Kasumi-1 (cell line): ENCODE measurements at places on chromosomes 4 and X.

- DNase-seq, result no peak
These were observed 171.9 kb upstream of the GALNT7 start for GRCh38 chr4:172996571-172997216.

DNA sequence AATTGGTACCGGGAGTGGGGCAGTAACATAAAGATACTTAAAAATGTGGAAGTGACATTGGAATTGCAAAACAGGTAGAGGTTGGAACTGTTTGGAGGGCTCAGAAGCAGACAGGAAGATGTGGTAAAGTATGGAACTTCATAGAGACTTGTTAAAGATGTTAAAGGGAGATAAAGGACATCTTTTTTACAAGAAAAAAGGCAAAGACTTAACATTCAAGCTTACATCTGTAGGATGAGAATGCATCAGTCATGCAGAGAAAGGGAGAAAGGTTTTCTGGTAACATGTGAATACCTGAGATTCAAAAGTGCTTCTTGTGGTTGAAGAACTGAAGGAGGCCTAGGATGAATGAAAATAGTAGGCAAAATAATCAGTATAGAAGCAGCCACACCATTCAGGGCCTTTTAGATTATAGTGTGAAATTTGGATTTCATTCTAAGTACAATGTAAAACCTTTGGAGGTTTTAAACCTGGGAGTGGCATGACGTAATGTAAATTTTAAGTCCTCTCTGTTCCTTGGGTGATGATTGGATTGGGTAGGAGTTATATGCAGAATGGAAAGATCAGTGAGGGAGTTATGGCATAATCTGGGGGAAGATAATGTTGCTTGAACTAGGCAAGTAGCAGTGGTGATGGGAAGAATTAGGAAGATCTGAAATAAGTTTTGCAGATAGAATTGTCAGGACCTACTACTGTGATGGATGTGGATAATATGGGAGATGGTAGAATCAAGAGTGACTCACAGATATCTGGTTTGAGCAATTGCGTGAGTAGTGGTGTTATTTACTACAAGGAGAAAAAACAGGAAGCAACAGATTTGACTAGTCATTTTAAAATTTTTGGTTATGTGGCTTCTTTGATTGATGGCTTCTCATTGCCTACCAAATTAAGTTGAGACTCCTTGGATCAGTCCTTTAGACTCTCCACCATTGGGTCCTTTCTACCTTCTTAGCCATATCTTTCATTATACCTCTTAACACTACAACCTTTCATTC lies 138.7 kb downstream of the VSIG4 start:
- DNase-seq, result no peak

- DNase-seq, result peak; percentile 96
These were observed 10.7 kb downstream of the LIAS start for GRCh38 chr4:39469429-39470077.

GRCh38 chrX:39161611-39162255 lies 360.5 kb downstream of the MID1IP1 start:
- no peak for DNase-seq

DNA sequence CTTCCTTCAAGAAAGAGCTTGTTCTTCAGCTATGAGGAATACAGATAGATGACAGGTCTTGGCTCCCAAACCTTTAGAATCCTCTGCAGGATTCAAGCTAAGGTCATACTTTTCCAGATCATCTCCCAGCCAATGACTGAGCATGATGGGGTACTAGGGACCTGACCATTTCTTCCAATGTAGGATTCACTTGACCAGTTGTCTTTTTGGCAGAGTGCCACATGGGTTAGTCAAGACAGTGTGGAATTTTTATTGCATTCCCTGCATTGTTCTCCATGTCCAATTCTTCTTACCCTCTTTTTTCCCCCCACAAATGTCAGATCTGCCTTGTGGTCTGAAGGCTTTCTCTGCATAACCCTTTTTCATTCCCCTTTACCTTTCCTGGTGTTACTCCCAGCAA lies 99.5 kb downstream of the CCSER1 start:
- DNase-seq, result no peak

- no peak for DNase-seq
These were observed 339.5 kb downstream of the DHX15 start for GRCh38 chr4:24244663-24245490.

DNA sequence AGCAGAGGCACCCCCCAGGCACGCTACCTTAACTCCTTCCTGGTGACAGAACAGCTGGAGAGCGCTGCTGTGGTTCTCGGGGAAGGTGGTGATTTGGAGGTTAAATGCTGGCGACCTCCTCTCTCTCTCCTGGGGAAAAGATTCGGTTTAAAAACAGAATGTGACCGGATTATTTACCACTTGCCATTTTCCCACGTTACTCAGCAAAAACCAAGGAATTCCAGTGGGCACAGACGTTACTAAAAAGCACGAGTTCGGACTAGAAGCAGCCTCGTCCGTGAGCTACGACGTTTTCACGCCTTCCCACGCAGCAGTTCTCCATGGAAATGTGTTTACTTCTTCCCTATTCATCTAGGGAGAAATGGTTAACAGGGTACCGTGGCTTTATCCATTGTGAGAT lies 32.3 kb upstream of the C4orf50 start:
- no peak for DNase-seq

DNA sequence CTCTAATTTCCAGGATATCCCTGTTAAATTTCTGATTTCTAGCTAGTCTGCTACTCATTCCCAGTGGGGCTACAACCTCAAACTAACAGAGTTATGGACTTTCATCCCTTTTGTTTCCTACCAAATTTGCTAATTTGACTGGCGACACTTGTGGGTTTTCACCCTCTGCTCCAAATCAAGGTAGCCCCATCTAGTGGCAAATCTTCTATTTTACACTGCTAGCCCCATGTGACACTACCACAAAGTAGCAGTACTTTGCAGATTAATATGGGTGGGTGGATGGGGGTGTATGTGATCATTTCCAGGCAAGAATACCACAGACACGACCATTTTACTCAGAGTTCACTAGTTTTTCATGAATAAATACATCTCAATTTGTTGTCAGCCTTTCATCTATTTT lies 150.3 kb downstream of the MSL3 start:
- DNase-seq, result peak; percentile 30

DNA sequence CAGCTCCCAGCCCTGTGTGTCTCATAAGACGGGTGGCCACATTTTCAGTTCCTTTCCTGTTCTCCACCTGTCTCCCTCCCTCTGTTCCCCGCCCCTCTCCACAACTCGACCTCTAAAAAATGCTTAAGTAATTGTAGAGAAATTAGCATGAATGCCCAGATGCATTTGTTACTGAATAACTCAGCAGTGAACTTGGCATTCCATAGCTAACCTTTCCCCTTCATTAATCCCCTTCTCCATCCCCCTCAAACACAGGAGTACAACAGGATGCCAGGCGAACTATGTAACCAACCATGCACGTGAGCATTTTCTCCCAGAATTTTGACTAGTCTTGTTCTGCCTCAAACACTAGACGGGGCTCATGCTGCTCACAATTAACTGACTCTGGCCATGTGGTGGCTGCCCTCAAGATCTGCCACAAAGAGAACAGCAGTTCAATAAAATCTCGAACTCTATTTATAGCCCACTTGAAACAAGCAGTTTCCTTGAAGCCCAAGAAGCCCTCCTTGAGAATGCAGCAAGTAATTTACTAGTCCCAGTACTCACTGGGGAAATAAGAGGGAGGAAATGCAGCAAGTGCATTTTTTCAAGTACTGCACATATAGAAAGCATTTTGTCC lies 351.2 kb downstream of the ARHGAP24 start:
- peak; percentile 65 for DNase-seq

- no peak for DNase-seq
These were observed 423.3 kb upstream of the TENM3 start for GRCh38 chr4:181819946-181820345.

- DNase-seq, result peak; percentile 61
These were observed 46.3 kb downstream of the STARD8 start for GRCh38 chrX:68693481-68694434.

- no peak for DNase-seq
These were observed 18.3 kb downstream of the SCARB2 start for GRCh38 chr4:76195326-76195725.

GRCh38 chr4:111880116-111880515 lies 265.1 kb upstream of the FAM241A start:
- DNase-seq, result no peak

- no peak for DNase-seq
These were observed 94.0 kb upstream of the DKK2 start for GRCh38 chr4:107130157-107130556.

DNA sequence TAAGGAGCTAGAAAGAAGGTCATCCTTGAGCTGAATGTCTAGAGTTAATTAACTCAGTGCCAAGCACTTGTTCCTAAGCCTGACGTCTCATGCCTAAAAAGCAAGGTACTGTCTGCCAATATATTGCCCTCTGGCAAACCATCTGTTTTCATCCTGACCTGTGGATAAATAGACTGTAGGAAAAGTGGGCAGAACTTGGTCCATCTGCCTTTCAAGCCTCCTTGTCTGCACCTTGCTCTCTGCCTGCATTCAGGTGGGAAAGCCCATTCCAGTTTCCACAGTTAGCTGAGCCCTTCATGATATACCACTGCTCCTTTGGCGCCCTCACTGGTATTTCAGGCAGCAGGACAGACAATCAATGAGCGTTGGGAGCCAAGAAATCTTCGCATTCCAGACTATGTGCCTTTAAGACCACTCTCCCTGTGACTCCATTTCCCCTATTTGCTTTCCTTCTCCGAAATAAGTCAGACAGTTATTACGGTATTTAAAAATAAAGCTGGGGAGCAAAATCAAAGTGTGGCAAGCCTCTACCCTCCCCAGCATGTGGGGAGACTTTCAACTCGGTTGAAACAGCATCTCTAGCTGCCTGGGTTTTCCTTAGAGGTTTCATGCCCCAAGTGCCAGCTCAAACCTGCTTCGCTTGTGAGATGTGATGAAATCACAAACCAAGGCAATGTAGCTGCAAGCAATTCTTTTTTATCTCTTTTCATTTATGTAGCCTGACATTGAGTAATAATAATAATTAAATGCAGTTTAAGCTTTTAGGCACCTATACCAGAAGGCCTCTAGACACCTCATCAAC lies 2.5 kb upstream of the CCDC149 start:
- no peak for DNase-seq

- no peak for DNase-seq
These were observed 33.9 kb downstream of the PSAPL1 start for GRCh38 chr4:7400671-7401298.

GRCh38 chr4:180560896-180561295 lies 1682.3 kb upstream of the TENM3 start:
- DNase-seq, result peak; percentile 66

DNA sequence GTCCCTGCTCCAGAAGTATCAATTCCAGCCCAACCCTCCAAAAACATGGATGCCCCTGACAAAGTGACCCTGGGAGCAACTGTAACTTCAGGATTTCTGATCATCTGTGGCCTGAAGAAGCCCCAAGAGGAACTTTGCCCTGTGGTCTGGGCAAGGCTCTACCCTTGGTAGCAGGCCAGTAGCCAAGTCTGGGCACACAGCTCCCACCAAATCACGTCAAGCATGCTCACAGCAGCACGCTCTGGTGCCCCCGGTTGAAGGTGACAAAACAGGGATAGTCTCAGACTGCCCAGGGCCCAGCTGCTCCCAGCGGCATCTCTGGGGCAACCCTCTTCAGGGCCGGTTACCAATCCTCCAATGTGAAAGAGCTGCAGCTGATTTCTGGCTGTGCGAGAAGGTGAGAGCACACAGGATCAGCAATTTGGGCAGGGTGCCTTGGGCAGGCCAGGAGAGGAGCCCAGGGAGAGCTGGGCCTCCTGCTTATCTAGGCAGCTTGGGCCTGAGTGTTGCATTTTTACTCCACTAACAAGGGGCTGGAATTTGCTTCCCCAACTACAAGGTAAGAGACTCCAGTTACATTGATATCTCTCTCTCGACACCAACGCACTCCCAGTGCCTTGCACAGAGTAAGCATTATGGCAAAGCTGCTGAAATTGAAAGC lies 418.1 kb downstream of the BCOR start:
- DNase-seq, result no peak

GRCh38 chr4:3911252-3911856 lies 145.2 kb downstream of the ADRA2C start:
- no peak for DNase-seq

- no peak for DNase-seq
These were observed 56.0 kb downstream of the HADH start for GRCh38 chr4:108045687-108046024.

DNA sequence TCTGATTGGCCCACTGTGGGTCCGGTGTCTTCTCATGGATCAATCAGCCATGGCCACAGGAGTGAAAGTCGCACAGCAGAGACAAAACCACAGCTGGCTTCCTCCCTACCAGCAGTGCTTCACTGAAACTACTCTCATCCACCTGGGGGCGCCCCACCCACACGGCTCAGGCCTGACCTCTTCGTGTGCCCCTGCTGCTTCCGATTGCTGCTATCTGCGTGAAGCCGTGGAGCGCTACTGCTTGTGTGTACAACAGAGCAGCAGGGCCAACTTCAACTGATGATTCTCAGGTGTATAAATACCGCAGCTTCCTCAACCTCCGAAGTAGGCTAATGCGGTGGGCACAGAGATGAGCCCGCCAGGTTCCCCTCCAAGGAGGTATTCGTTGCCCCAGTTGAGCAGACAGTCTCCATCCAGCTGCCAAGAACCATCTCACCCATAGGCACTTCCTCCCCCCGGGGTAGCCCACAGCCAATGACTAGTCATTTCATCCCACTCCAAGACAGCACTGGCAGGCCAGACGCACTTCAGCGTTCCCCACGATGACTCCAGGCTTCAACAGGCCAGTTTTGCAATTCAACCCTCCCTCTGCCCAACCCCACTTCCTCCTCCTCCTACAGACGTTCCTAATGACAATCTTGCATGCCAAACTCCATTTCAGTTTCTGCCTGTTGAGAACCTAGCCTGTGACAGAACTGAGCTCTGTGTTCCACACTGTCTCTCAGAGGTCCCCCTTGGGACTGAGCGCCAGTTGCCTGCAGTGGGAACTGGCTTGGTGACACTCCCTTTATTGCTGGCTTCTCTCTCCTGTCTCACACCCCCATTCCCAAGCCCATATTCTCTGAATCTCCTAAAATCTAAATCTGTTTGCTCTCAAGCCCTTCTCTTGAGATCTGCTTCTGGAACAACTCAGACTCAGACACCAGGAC lies 41.3 kb upstream of the ATP6AP2 start:
- DNase-seq, result peak; percentile 67

GRCh38 chrX:146424422-146424821 lies 385.1 kb upstream of the CXorf51B start:
- DNase-seq, result no peak

GRCh38 chr4:185920691-185921260 lies 108.8 kb upstream of the SORBS2 start:
- DNase-seq, result no peak

GRCh38 chr4:104248726-104249125 lies 246.0 kb downstream of the CXXC4 start:
- no peak for DNase-seq

DNA sequence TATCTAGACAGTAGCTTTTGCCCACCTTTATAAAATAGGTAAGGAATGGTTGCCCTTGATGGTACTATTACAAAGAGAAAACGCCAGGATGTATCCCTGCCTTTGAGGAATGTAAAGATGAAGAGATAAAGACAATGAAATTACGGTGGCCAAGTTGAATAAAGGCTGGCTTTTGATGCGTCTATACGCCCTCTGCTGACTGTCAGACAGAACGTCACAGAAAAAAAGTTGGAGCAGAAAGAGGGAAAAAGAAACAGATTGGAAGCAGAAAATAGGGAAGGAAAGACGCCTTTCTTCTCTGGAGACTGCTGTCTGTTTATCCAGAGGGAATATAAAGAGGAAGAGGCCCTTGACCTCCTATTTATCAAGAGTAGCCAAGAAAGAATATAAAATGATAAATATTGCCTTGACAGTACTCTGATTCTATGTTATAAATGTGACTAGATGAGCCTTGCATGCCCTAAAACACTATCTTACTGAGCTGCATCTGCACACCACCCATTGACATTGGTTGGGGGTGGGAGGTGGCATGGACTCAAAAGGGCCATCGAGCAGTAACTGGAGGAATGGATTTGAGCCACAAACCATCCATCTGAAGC lies 30.6 kb downstream of the PCDH19 start:
- peak; percentile 46 for DNase-seq
